Forelimb muscle (tissue), 1 donor: ENCODE measurements at places on chromosomes 13 and 19.

DNA sequence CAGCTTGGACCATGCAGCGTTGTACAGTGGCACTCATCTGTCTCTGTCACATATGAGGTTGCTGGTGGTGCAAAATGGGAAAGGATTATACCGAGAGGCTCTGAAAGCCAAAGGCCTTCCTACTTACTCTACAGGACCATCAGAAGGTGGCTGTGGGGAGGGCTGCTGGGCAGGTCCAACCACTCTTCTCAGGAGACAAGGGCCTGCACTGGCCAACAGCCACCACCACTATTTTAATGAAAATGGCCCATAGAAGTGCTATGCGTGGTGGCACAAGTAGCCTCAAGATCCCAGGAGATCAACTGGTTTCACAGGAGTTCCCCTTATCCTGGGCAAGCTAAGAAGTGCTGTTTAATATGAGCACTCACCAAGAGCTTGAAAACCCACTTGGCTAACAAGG lies 52.3 kb downstream of the MRPL57 start:
- DNase-seq = no peak

GRCh38 chr19:35140962-35141836 lies 1.9 kb upstream of the FXYD7 start:
- DNase-seq = no peak

- no peak for DNase-seq
Measured at GRCh38 chr19:13209484-13210338, 59.5 kb downstream of the IER2 start.

DNA sequence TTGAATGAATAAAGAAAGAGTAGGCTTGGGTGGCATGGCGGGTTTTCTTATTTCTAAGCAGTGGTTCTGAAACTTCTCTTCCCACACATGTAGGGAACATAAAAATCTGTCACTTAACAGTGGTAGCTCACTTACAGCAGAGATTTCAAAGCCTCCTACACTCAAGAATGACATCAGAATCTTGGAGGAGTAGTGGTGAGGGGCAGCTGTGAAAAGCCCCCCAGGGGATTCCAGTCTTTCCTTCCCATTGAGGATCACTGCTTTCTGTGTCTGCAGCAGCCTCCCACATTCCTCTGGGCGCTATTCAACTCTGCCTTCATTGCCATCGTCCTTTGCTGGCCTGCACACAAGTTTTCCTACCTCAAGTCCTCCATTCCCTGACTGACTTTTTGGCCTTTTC lies 8.6 kb upstream of the NEK5 start:
- no peak for DNase-seq

GRCh38 chr19:50155520-50156109 lies 7.5 kb downstream of the IZUMO2 start:
- DNase-seq = no peak

DNA sequence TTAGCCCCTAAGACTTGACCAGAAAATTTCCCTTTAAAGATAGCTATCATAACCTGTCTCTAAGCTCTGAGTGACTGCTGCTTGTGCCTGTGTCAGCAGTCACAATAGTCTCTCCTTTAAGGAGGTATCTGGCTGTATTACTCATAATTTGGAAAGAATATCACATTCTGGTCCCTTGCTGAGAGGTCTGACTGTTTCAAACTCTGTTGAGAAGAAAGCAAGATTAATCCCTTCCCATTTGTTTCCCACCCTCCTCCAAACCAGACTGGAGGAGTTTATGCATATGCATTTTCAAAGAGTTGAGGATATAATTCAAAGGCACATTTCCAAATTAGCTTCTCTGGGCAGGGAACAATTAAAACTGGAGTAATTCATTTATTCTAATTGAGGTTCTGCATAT lies 2.3 kb downstream of the HTR2A start:
- no peak for DNase-seq

GRCh38 chr19:4298810-4299550 lies 3.2 kb downstream of the TMIGD2 start:
- no peak for DNase-seq

GRCh38 chr19:5948752-5949564 lies 29.0 kb downstream of the RANBP3 start:
- DNase-seq = no peak

GRCh38 chr19:848386-848921 lies 3.6 kb upstream of the ELANE start:
- no peak for DNase-seq

- no peak for DNase-seq
Measured at GRCh38 chr13:106143930-106144709, 391.3 kb downstream of the EFNB2 start.

- no peak for DNase-seq
Measured at GRCh38 chr13:108987517-108987916, 358.1 kb downstream of the MYO16 start.

- no peak for DNase-seq
Measured at GRCh38 chr13:34620074-34620850, 321.8 kb upstream of the NBEA start.

- peak; percentile 8 for DNase-seq
Measured at GRCh38 chr13:45807520-45808099, 43.9 kb downstream of the SIAH3 start.

DNA sequence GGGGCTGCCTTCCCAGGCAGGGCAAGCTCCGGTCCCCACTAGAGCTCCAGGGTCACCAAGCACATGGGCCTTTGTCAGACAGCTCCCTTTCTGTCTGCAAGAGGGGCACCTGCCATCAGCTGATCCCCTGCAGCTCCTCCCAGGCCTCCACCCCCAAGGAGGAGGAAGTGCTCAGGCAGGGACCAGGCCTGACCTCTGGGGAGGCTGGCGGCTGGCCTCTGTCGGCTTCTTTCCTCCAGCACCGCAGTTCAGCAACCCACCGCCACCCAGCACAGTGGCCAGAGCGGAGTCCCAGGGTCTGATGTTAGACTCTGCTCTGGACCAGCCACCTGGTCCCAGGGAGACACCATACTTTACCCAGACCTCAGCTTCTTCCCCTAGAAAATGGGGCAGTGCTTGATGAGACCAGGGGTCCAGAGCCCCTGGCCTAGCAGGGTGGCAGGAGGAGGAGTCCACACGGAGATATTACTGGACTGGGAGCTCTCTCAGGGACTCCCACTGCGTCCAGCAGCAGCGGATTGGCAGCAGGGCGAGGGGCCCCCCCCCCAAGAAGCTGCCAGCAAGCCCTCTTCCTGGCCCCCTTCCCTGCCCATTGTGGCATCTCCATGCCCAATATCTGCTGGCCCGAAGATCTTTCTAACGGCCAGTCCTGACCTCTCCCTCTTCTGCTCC lies 24.1 kb downstream of the NKPD1 start:
- DNase-seq = no peak

DNA sequence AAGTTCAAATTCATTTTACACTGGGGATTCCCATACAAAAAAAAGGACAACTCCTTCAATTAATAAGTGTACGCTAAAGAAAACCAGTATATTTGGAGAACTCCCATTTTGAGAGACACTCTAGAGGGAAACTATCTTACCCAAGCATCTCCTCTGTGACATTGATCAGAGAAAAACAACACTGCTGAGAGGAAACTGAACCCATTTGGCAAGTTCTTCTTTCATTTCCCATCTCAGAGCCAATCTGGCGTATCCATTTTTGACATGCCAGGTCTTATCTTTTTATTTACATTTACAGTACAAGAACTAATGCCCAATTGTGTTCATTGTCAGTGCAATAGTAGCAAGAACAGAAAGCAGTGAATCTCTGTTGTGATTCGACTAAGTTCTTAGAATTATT lies 30.1 kb downstream of the LIG4 start:
- no peak for DNase-seq

GRCh38 chr19:51131780-51132680 lies 7.3 kb downstream of the SIGLEC9 start:
- DNase-seq = no peak

- DNase-seq = no peak
Measured at GRCh38 chr13:57627663-57628062, 3.9 kb upstream of the PCDH17 start.

DNA sequence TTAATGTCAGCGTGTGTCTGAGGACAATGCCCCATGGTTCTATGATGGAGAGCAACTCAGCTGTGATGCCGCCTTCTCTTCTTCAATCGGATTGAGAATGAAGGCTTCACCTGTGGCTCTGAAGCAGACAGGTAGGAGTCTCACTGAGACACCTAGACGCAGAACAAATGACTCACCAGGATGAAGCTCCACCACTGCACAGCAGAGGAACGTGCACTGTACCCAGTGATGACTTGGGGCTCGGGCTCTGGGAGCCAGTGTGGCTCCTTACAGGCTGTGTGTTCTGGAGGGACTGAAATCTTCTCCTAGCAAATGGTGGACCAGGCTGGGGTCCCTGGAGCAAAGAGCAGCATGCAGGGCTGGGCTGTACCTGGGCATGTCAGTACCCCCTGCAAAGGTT lies 44.0 kb downstream of the CCDC70 start:
- no peak for DNase-seq

GRCh38 chr13:75836441-75836840 lies 200.3 kb downstream of the LMO7 start:
- DNase-seq = no peak

DNA sequence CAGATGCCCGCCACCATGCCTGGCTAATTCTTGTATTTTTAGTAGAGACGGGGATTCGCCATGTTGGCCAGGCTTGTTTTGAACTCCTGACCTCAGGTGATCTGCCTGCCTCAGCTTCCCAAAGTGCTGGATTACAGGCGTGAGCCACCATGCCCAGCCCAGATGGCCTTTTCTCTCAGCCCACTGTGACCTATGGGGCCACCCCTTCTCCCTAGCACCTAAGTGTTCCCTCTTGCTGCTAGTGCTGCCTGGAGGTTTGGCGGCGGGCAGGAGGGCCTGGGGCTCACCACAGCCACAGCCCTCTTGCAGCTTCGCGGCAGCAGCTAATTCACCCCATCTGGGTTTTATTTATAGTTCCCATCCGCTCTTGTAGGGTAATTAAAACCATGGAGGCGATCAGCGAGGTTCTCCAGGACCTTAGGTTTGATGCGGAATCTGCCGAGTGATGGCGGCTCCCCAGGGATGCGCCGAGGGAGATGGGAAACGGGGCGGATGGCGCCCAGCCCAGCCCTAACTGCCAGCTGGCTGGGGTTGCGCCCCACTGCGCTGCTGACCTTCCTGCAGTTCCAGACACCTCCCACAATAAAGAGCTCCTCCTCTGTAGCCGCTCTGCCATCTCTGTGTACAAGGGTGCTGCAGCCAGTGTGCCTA lies 3.3 kb downstream of the REX1BD start:
- DNase-seq = no peak

GRCh38 chr19:32264568-32264967 lies 80.8 kb upstream of the ZNF507 start:
- DNase-seq = no peak

DNA sequence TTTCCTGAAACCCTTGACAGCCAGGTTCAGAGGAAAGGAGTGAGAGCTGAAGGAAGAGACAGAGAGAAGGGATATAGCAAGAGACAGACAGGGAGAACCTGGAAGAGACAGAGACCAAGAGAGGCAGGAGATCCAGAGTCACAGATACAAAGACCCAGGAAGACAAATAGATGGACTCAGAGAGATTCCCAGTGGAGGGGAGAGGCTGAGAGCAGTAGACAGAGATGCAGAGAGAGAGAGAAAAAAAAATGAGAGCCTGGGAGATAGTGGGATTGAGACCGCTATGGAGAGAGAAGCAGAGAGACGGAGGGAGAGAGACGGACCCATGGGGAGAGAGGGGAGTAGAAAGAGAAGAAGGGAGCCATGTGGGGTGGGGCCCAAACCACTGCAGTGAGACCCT lies 763 bp downstream of the FXYD7 start:
- no peak for DNase-seq

DNA sequence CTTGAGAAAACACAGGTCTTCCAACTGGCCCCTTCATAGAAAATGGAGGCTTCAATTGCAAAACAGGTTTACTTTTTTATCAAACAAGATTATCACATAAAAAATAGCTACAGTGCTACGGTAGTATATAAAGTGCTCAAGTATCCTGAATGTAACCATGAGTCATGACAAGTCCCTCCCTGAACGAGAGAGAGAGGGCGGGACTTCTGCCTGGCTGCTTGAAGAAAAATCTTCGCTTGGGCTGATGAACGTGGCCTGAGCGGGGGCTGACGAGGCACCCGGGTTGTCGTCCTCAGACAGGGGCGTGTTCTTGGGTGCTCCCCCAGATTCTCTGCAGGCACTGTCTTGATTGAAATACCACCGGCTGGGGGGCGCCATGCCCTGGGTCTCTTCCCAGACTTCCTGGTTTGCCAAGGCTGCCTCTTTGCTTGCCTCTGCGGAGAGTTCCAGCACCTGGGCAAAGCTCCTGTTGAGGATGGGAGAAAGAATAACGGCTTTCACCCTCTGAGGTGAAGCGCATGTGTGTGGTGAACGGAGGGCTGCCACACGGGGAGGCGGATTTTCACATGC lies 23.2 kb upstream of the CPAMD8 start:
- no peak for DNase-seq

GRCh38 chr13:46179491-46179908 lies 2.5 kb downstream of the LCP1 start:
- no peak for DNase-seq

- DNase-seq = no peak
Measured at GRCh38 chr13:60482012-60482411, 85.0 kb downstream of the TDRD3 start.

DNA sequence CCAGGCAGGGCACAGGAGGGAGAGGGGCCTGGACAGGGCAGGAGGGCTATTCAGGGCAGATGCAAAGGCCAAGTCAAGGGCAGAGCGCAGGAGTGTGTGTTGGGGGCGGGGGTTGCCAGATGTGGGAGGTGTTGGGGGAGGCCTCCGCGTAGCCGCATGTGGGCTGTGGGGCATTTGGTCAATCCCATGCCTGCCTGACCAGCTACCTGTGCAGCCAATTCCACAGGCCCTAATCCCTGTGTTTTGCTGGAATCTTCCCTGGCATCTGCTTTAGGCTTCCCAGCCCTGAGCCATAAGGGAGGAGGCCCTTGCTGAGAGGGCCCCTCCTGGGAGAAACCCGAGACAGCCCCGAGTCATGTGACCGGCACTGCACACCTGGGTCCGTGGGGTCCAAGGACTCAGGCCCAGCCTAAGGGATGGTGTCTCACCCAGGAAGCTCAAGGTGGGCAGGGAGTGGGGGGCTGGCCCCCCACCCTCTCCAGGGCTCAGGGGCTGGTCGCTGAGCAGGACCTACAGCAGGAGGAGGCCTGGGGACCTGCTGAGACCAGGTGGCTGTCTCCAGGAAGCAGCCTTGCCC lies 20.3 kb downstream of the RFX1 start:
- no peak for DNase-seq

- no peak for DNase-seq
Measured at GRCh38 chr19:48780631-48781391, 25.5 kb downstream of the FGF21 start.

GRCh38 chr19:36023432-36023831 lies 9.2 kb downstream of the CLIP3 start:
- no peak for DNase-seq

DNA sequence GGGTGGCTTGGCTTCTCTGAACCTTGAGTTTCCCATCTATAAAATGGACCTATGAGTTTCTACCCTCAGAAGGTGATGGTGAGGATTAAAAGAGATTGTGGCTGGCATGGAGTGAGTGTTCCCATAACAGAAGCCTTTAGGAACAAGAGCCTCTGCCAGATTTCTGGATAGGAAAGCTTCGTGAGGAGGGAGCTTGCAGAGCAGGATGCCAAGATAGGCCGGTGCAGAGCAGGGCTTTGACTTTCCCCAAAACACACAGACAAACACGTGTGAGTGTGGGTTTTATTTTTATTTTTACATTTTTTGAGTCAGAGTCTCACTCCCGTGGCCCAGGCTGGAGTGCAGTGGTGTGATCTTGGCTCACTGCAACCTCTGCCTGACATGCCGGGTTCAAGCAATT lies 3.7 kb upstream of the CNN1 start:
- no peak for DNase-seq

- DNase-seq = no peak
Measured at GRCh38 chr13:98885600-98885999, 92.3 kb downstream of the DOCK9 start.

GRCh38 chr19:34256835-34257558 lies 2.6 kb downstream of the GARRE1 start:
- DNase-seq = no peak

- no peak for DNase-seq
Measured at GRCh38 chr13:101343128-101343787, 73.0 kb downstream of the NALCN start.
